ENCODE measurements at places on chromosomes 6 and 20.

- DNase-seq = no peak
Measured at GRCh38 chr6:167267921-167268401, 23.2 kb upstream of the UNC93A start.

DNA sequence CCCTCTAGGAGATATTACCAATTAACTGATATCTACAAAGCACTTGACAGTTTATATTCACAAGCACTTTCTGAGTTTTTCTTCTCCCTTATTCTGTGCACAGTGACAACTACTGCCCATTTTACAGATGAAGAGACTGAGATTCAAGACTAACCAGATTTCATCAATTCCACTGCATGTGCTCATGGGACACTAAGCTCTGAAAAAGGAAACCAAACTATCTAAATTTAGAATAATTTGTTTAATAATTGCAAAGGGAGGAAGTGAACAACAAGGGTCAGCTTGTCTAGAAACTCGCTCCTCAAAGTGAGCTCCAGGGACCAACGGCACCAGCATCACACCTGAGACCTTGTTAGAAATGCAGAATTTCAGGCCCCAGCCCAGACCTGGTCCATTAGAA is 50.8 kb upstream of the MYLIP start:
- DNase-seq = no peak

GRCh38 chr6:159831373-159831679 is 31.2 kb downstream of the PNLDC1 start:
- DNase-seq = no peak

- no peak for DNase-seq
Measured at GRCh38 chr6:131825946-131826345, 18.1 kb downstream of the ENPP1 start.

DNA sequence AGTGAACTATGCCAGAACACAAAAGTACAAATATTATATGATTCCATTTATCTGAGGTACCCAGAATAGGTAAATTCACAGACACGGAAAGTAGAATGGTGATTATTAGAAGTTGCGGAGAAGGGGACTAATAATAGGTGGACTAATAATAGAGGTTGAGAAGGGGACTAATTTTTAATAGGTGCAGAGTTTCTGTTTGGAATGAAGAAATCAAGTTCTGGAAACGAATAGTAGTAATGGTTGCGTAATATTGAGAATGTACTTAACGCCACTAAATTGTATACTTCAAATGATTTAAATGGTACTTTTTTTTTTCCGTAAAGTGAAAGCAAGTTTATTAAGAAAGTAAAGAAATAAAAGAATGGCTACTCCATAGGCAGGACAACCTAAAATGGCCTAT is 33.2 kb downstream of the B4GALT5 start:
- DNase-seq = no peak

GRCh38 chr20:10077081-10077471 is 42.3 kb downstream of the ANKEF1 start:
- no peak for DNase-seq

GRCh38 chr6:66291905-66292304 is 584.9 kb upstream of the EYS start:
- no peak for DNase-seq

- no peak for DNase-seq
Measured at GRCh38 chr20:10696650-10697049, 22.9 kb upstream of the JAG1 start.

- DNase-seq = no peak
Measured at GRCh38 chr20:60107621-60108390, 149.6 kb downstream of the CDH26 start.

DNA sequence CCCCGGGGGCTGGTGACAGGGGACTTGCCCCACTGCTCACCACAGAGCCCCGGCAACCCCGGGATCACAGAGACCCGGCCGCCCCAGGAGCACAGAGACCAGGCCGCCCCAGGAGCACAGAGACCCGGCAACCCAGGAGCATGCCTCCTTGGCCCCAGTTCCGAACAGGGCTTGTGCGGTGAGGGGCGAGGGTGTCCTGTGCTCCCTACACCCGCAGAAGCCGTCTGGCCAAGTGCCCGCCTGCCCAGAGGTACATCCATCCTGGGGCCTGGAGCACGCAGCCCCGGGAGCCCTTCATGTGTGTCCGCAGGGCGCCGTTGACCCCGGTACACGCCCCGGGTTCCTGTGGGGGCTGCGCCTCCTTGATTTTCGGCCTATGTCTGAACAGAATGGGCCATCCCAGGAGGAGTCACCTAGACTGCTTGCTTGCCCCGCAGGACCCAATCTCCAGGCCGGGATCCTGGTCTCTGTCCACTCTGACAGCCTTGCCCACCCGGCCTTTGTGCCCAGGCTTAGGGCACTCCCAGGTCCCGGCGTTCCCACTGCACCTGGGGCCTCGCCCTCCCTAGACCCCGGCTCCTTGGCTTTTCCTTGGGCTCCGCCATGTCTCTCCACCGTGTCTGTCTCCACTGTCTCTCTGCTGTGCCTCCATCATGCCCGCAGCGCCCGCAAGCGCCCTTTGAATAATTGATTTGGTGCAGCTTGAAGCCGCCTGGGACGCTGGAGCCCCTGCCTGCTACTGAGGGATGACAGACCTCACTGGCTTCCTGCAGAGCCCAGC is 219.8 kb downstream of the ERMARD start:
- DNase-seq = no peak

- no peak for DNase-seq
Measured at GRCh38 chr6:50443144-50443543, 270.2 kb upstream of the TFAP2D start.

DNA sequence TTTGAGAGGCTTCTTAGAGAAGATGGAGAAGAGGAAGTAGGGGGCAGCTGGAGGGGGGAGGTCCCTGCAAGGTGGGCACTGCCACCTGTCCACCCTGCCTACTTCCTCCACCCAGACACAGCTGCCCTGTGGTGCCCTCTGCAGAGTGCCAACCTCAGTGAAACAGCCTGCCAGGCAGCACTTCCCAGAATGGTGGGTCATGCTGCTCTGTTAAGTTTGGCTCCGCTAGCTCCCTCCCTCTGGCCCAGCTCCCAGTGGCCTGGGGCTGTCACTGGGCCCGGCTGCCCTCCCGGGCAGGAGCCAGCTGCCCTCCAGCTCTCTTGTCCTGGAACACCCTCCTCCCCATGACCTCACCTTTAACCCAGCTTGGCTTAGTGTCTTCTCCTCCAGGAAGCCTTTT is 5.1 kb upstream of the EPB41L1 start:
- DNase-seq = no peak

DNA sequence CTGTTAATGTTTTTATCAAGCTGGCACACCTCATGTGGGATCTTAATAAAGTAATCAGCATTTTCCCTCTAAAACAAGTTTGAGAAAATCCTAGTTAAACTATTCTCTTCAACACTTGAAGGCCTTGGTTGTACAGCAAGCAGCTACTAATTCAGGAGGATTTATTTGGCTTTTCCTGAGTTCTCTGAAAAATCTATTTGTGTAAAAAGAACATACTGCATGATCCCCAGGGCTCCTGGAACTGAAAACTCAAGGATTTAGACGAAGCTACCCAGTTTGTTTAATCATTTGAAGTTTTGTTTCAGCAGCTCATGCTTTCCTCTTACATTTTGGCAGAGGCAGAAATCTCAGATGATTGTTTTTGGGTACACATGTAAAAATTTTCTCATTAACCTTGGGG is 309.6 kb upstream of the FLRT3 start:
- no peak for DNase-seq

DNA sequence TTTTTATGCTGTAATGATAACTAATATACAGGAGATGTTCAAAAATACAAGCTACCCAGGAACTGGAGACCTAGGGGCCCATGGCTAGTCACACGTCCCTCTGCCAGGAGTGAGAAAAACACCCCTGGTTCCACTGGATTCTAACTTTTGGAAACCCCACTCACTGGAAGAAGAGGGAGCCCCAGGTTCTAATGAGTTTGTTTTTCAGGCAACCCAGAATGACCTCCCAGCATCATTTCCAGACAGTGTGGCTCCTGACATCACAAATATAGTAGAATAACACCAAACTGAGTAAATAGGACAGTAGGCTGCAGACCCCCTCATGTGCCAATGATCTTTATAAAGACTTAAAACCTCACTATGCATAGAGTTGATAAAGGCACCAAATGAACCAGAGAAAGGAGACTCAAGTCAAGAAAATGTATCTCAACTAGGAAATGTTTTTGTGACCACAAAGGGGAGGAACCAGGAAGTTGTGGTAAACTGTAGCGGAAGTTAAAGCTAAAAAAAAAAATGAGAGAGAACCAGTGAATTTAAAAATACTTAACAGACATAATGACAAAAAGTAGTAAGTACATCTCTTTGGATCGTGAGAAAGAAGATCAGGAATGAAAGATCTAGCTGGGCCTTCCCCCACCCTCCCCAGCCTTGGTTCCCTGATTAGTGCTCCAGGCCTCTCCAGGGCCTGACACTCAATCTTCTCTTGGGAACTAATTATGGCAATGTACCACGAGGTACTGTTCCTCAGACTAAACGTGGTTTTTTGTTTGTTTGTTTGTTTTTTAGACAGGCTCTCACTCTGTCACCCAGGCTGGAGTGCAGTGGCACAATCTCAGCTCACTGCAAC is 19.8 kb downstream of the HLA-E start:
- DNase-seq = no peak

GRCh38 chr20:3238616-3239025 is 369 bp downstream of the SLC4A11 start:
- DNase-seq = peak; percentile 22

DNA sequence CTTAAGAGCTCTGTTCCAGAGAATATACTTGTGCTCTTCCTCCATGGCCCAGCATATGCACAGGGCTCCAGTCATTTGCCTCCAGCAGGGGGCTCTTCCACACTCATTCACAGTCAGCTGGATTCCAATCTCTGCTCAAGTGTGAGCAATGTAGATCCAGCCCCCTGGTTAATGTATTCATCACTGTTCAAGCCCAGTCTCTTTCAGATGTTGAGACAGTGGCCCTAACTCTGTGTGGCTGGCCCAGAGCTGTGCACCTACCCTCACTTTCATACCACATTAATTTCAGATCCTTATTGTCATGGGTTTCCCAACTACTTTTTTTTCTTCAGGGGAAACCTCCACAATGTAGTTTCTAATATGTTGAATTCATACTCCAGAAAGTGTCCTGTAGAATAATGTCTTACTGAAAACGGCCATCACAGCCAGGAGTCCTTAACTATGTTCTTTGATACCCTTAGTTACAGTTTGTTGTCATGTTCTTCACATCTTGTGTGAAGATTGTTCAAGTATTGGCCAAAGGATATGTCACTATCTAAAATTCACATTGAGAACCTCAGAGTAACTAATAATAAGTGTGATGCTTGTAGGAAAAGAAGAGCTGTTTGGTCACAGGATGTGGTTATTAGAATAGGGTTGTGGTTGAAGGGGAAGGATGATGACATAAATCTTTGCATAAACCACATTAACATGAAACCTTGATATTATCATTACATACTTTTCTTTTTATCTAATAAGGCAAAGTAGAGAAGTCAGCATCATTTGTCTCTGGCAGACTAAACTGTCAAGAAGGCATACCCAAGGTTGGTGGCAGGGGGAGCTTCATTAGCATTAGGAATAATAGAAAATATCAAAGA is 14.4 kb upstream of the HLA-DQA1 start:
- no peak for DNase-seq

DNA sequence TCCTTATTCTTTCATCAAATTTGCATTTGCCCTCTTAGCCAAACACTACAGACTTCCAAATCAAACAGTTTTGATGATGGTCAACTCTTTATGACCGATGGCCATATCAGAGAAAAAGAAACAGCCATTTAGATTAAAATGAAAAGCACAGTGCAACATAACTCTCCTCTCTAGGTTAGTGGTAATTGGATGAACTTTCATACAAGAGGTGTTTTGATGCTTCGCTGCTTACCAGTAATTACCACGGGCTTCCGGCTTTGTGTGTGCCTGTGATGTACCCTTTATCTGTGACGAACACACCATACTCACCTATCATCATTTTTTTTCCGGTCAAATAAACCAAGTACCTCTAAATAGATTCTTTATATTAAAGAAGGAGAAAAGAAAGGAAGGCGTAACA is 181.8 kb downstream of the FOXA2 start:
- no peak for DNase-seq

DNA sequence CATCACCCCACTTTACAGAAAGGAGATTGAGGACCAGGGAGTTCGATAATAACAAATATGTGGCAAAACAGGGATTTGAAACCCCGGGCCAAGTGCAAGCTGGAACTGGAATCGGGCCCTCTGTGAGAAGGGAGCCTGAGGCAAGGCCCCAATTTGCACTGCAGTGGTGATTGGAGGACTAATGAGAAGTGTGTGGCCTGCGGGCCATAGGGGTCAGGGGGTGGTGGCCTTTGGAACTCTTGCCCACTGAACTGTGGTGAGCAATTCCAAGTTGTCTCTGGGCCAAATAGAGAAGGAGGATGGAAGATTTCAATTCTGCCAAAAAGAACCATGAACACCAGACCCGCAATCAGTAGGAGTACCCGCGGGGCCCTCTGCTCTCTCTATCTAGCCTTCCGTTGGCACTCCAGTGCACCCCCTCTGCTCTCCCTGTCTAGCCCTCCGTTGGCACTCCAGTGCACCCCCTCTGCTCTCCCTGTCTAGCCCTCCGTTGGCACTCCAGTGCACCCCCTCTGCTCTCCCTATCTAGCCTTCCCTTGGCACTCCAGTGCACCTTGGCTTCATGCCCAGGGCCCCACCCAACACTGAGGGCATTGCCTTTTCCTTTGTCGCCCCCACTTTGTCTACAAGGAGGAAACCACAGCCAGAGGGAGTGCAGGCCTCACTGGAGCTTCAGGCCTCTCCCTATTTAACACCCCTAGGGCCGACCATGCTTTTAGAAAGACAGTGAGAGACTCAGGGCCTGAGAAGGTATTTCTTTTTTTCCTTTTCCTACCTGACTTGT is 6.0 kb upstream of the PTPRA start:
- no peak for DNase-seq

GRCh38 chr6:136923116-136923953 is 1.2 kb downstream of the SLC35D3 start:
- no peak for DNase-seq

- DNase-seq = no peak
Measured at GRCh38 chr6:145075425-145075824, 659.9 kb downstream of the EPM2A start.

DNA sequence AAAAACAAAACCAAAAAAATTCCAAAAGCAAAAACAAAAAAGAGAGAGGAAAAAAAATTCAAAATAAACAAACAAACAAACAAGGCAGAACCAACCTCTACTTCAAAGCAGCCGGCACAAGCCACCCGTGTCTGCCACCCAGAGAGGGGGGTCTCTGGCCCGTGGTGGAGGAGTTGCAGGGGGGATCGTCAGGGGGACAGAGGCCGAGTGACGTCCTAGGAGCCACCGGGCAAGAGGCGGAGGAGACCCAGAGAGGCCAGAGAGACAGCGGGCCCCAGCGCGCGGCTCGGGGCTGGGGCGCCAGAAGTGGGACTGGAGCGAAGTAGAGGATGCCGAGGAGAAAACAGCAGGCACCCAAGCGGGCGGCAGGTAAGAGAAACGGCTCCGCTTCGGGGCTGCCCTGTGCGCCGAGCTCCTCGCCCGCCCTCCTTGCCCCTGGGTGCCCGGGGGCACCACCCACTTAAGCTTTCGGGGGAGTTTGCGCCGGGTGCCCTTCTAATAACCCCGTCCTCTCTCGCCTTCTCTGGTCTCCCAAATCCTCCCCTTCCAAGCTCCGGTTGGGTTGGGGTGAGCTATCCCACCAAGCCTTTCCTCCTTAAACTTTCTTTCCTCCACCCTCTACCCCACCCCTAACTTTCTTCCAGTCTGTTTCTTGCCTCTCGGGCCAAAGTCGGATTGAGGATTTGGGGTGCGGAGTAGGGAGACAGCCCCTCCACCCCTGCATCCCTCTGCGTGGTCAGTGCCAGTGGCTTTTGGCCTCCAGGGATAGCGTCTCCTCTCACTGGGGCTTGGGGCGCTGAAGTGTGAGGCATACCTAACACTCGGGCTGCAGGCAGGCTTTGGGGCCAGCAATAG is 1.0 kb downstream of the TSHZ2 start:
- peak; percentile 17 for DNase-seq
